ENCODE measurements at places on chromosomes 7 and 10. TPM values are rescaled to one million over a fixed set of nuclear protein-coding genes. Genes with fewer than 3 reads are reported as not detected.

The MEOX2 gene
- polyA plus RNA-seq: 5.9 TPM

The OPN1SW gene
- polyA plus RNA-seq: 2.0 TPM

The TET1 gene
- polyA plus RNA-seq: 6.8 TPM

The CCDC7 gene
- polyA plus RNA-seq: 3.5 TPM

The C10orf67 gene
- polyA plus RNA-seq: 1.5 TPM

The HOXA2 gene
- polyA plus RNA-seq: 17.9 TPM

The EPHA1 gene
- 3.6 TPM for polyA plus RNA-seq

All from spinal cord (tissue), 10 donors.